ENCODE measurements at places on chromosomes 7 and 10. TPM values are rescaled to one million over a fixed set of nuclear protein-coding genes. Genes with fewer than 3 reads are reported as not detected.

The DNAH11 gene
- 1.3 TPM for total RNA-seq

DNA sequence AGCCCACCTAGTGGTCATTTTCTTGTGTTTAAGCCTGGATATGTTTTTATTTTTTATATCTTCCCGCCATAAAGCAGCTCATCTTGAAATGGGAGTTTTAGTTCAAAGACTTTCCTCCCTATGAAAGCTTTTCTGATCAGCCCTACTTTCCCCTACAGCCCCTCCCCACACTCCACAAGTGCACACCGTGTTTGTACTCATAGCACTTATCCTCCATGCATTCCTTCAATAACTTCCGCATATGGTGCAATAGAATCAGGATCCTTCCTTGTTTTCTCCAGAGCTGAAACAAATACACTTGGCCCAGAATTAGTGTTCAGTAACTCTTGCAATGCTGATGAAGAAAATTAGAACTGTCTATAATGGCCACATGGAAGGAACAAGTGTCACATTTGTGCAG is 235.9 kb downstream of the KCNMA1 start:
- no peak for DNase-seq

The KLHL7 gene
- total RNA-seq, result 16.5 TPM

DNA sequence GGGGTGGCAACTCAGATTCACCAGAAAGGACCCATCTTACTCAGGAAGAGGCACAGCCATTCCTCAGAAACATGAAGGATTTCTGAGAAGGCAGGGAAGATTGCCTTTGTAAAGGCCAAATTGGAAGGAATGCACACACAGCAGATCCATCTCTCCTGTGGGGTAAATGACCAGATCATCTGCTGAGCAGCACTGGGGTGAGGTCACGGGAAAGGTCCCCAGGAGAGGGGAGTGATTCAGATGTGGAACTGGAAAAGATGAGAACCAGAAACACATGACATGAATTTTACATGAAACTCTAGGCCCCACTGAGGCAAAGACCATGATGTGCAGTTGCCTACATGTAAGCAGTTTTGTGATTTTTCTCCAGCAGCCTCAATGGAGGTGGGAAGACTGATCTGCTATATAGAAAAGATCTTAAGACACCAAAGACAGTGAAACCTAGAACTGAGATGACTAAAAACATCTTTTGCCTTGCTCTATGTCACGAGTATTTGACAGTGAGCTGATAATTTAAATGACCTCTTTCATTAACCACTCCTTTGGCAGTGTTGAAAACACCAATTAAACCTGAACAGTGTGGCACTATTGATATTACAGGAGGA is 91.6 kb downstream of the AMPH start:
- DNase-seq, result no peak

DNA sequence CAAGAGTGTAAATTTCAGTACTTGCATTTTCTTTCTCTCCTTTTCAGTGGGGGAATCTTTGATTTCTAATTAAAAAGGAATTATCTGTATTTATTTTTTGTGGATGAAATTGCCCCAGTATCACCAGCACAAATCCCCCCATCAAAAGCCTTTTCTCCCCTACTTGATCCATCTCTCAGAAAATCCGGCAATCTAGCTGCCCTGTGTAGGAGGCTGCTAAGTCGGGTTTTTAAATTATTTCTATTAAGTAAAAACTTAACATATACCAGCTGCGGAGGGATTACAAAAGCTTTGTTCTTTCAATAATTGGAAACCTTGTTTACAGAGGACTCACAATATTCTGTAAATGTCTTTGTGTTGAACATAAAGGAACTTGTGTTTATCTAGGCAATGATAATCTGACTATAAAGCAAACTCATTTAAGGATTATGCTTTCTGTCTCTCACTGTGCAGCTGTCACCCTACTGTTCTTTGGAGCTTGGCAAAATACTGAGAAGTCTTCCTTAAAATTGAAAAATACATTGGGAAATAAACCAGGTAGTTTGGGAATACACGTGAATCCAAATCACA is 177.4 kb upstream of the PRR15 start:
- DNase-seq, result no peak

The LIPN gene
- total RNA-seq, result not detected

DNA sequence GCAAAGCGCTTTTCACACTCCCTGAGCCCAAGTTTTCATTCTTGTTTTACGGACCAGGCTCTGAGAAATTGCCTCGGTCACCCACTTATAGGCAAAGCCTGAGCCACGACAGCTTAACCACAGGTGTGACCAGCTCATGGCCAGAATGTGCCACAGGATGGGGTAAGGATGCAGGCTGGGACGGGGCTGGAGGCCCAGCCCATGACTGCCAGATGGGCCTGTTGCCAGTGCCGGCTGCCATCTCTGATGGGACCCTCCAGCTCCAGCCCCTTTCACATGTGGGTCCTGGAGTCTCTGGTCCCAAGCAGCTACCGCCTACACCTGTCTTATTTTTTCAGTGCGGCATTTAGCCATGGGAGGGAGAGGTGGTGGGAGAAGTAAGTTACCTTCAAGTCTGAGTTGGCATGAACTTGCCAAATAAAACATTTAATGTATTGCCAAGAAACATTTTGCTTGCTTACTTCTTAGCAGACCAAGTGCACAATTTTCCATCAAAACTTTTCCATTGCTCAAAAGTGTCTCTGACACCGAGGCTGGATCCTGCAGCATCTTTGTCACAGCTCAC is 142.6 kb downstream of the GRK5 start:
- no peak for DNase-seq

DNA sequence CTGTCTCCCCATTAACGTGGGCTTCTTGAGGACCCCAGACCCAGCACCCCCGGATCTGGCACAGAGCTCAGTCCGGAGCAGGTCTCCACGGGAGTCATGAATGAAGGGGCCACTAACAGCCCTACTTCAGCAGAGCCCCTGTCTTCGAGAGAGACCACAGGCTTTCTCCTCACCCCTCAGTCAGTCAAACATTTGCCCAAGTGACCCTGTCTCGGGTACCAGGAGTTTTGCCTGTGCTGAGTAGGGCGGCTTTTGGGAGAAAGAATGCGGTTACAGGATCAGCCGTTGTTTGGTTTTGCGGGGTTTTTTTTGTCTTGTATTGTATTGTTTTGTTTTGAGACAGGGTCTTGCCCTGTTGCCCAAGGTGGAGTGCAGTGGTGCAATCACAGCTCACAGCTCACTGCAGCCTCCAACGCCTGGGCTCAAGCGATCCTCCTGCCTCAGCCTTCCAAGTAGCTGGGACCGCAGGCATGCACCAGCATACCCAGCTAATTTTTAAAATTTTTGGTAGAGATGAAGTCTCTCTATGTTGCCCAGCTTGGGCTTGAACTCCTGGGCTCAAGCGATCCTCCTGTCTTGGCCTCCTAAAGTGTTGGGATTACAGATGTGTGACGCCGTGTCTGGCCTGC is 16.5 kb downstream of the ADAP1 start:
- DNase-seq, result no peak

The TMEM273 gene
- 14.0 TPM for total RNA-seq

The CRHR2 gene
- not detected for total RNA-seq

The AGMO gene
- total RNA-seq, result not detected

DNA sequence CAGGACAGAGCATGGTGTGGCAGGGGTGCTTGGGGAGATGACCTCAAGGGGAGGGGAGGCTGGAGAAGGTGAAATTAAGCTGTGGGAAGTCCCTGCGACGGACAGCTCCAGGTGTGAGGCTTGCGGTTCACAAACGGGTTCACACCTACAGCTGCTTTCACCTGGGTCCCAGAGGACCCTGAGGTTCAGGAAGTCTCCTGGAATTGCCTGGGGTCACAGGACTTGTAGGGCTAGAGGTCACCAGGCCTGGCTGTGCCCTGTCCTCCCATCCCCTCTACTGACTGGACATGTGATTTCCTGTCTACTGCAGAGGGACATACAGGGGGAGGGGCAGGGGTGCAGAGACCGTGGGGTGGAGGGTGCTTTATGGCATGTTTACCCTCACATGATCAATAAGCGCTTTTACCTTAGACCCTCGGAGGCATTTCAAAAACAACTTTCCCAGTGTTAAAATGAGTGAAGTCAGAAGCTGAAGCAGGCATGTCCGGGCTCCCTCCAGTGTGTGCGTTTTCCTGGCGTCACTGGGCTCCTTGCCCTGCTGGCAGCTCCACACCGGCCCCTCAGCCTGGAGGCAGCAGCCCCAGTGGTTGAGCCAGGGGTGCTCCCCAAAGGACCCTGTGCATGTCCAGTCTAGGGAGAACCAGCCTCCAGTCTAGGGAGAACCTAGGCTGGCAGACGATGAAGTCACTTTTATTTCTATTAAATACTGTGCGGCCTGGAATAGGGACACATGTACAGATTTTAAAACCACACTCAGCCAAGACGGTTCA is 66.6 kb upstream of the IGFBP3 start:
- DNase-seq, result no peak

The CCDC136 gene
- total RNA-seq, result 6.8 TPM

DNA sequence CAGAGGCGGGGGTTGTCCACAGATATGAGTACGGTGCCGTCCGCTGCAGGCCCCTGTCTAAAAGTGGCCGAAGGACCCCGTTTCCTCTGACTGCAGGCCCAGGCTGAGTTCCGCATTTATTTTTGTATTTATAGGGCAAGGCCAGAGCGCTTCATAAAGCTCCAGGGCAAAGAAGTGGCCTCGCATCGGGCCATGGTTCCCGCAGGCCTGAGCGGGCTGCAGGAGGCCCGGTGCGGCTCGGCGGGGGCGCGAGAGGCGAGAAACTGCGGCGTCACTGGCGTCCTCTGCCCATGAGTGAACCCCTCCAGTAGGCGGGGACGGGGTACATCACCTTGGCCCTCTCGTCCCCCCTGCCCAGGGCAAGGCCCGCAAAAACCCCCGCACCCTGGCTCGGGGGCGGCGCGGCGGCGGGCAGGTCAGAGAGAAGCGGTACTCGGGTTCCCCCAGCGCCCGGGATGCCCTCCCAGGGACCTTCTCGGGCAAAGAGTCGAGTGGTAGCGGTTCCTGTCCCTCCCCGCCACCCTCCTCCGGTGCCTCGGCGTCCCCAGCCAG is 355.7 kb downstream of the DNAJB6 start:
- no peak for DNase-seq

The CLCN1 gene
- not detected for total RNA-seq

GRCh38 chr10:94274142-94274787 is 88.5 kb downstream of the NOC3L start:
- DNase-seq, result no peak

DNA sequence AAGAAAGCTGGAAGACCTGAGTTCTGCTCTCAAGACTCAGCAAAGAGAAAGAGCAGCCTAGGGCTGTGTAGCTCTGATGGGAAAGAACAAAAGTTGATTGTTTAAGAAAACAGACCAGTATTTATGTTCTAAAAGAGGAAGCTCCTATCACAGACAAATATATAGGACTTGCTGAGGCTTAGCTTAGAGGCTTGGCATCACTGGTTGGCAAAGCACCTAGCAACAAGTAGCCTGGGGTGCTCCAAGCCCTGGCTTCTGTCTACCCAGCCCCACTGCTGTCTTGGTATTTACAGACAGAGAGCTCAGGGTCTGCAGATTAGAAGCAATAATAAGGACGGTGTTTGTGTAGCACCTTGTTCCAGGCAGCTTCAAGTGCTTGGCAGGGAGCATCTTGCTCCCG is 36.9 kb upstream of the CCDC3 start:
- no peak for DNase-seq

The GNGT1 gene
- not detected for total RNA-seq

GRCh38 chr7:3065724-3066143 is 22.1 kb upstream of the CARD11 start:
- DNase-seq, result peak; percentile 58

DNA sequence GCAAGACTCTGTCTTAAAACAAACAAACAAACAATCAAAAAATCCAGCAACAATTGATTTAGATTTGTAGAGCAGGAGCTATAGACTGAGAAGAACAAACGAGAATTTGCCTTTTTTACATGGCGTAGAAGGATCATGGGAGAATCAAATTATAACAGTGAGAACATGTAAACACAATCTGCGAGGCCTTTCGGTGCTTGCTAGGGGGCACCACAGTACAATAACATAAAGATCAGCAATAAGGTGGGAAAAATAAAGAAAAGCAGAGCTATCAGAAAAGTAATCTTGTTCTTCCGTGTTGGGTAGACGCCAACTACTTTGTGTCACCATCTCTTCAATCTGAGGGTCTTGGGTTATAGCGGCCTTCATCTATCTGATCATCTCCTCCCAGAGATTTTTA is 82.2 kb downstream of the NOD1 start:
- no peak for DNase-seq

The PTF1A gene
- not detected for total RNA-seq

GRCh38 chr7:23276947-23277346 is 22.2 kb upstream of the MALSU1 start:
- DNase-seq, result no peak

The COL26A1 gene
- total RNA-seq, result not detected

The PRKG1 gene
- not detected for total RNA-seq

The AKR1C2 gene
- total RNA-seq, result not detected
